ENCODE measurements at places on chromosomes 6 and 20.
A peak's percentile ranks its signal among the peaks of the same experiment; 100 is the strongest.

DNA sequence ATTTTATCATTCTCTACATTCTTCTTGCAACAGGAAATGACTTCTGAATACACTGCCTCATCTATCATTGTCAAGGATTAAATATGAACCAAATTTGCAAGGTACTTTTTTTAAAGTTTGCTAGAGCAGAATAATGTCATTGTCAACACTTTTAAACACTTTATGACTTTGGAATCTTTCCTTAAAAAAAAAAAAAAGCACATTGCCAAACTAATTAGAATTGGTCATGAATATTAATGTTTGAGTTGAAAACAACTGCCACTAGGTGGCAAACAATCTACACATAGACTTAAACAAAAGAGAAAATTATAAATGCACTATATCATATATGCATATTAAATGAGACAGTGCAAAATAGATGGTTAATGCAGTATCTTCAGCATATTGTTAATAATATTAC lies 32.5 kb upstream of the TMEM244 start:
- no peak for DNase-seq

DNA sequence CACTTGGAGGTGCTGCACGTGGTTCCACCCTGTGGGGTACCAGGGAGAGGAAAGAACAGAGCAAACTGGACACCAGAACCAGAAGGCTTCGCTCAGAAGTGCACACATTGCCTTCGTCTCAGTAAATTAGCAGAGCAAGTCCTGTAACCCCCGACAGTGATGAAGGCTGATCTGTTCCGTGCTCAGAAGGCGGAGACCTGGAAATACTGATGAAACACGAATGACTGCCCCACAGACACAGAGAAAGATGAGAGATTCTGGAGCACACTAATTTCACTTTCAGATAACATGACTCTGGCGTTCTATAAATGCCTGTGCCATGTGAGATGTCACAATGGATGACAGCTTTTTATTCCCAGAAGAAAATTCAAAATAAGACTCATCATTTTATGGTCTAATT lies 44.2 kb upstream of the CCR6 start:
- DNase-seq: no peak

DNA sequence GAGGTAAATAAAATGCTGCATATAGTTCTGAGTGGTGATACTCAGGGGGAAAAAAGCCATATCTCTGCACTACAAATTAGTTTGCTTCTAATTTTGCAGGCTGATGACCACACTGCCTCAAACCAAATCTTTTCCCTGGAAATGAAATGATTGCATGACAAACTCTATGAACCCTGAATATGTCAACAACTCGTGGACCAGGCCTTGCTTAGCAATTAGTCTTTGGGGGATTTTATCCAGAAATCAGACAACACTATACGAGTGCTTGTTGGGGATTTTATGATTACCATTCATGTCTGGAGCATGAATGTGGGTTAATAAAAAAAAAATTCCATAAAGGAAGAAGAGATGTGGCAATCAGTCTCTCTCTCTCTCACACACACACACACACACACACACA lies 42.0 kb downstream of the SOBP start:
- DNase-seq: no peak

GRCh38 chr6:39223061-39223460 lies 6.2 kb downstream of the KCNK5 start:
- no peak for DNase-seq

DNA sequence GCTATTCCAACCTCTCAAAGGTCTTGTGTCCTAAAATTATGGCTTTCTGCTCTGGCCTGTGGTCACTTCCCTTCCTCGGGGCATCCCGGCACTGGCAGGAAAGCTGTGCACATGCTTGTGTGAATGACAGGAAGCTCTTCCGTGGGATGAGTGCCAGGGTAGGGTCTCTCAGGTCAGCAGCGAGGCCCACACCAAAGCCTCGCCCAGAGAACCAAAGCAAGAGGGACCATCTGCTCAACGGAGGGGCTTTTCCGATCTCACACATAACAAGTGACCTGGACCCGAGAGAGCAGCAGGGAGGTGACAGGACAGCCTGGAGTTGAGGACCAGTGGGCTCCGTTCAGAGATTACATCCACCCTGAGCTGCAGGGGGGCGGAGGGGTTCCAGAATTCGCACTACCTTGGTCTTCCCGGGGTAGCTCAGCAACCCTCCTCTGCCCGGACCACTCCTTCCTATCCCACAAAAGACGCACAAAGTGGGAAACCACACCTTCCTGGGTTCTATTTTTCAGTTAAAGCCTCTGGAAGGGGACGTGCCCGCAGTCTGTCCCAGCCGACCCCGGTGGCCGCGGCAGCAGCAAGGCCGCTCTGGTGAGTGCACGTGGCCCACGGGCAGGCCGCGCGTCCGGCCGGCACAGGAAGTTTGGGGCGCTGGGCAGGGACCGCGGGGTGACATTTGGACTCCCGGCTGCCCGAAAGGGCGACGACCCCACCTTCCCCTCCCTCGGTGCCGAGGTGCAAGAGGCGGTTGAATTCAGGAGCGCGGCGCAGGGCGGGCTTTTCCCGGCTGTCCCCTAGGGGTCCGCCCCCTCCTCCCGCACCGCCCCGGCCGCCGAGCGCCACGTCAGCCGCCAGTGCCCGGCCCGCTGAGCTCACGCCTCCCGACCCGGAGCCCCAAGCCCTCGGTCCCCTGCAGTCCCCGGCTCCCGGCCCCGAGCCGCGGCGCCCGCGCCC lies 988 bp downstream of the TXNDC5 start:
- DNase-seq: peak; percentile 81

DNA sequence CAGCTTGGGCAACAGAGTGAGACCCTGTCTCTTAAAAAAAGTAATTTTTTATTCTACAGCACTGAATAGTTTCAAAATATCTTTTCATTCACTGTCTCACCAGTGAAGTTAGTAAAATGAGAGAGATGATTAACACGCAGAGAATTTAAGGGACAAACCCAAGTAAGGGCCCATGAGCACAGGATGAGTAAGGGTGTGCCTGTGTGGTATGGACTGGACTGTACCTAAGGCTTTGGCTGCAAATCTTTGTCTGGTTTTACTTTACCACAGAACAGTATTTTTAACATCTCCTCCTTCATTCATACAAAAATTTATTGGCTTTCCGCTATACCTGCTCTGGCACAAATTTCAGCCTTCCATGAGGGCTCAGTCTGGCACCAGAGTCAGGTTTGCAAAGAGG lies 433.3 kb downstream of the UTRN start:
- DNase-seq: no peak

GRCh38 chr6:159535656-159536350 lies 157.2 kb downstream of the SOD2 start:
- DNase-seq: no peak

- no peak for DNase-seq
These were observed 2.1 kb downstream of the EGFL8 start for GRCh38 chr6:32166411-32167061.

DNA sequence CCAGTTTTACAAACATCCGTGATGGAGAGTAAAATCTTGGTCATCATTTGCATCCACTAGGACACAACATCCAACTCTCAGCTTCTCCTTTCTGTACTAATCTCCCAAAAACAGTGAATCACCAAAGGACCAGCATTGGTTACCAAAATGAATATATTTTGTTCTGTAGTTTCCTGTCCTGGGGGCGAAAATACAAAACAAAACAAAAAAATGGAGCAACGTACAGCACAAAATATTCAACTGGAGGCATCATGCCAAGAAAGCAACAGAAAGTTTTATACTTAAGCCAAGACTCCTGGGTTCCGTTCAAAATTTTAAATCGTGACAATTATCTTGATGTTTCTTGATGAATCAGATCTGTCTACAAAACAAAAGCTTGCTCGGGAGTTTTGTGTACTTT lies 126.6 kb upstream of the CCDC28A start:
- DNase-seq: no peak

DNA sequence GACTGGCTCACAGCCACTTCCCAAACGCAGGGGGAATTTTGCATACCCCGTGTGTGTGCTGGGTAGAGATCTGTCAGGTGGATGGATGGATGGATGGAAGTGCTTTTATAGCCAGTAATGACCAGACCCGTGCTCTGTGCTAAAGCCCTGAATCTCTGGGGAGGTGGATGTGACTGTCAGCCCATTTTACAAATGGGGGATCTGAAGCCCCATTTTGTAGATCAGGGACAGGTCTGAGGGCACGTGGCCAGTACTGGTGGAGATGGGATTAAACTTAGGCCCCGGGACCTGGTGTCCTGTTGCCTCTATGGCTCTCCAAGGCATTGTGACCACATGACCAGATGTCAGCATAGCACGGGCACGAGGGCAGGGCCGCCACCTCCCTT lies 38.2 kb upstream of the ZBP1 start:
- peak; percentile 2 for DNase-seq

DNA sequence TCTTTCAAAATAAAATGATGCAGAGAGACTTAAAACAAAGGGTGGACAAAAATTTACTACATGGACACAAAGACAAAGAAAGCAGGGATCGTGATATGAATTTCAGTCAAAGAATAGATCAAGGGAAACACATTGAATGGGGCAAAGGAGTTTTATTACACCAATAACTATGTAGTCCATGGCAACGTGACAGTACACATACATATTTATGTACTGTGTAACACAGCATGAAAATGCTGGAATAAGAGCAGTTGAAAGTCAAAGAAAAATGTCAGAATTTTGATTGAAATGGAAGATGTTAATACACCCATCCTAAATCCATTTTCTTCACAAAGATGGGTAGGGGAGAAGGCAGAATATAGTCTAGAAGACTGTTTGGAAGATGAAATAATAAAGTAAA lies 9.4 kb upstream of the RIN2 start:
- no peak for DNase-seq

- no peak for DNase-seq
These were observed 789.8 kb upstream of the MAP3K7 start for GRCh38 chr6:91376686-91377085.

DNA sequence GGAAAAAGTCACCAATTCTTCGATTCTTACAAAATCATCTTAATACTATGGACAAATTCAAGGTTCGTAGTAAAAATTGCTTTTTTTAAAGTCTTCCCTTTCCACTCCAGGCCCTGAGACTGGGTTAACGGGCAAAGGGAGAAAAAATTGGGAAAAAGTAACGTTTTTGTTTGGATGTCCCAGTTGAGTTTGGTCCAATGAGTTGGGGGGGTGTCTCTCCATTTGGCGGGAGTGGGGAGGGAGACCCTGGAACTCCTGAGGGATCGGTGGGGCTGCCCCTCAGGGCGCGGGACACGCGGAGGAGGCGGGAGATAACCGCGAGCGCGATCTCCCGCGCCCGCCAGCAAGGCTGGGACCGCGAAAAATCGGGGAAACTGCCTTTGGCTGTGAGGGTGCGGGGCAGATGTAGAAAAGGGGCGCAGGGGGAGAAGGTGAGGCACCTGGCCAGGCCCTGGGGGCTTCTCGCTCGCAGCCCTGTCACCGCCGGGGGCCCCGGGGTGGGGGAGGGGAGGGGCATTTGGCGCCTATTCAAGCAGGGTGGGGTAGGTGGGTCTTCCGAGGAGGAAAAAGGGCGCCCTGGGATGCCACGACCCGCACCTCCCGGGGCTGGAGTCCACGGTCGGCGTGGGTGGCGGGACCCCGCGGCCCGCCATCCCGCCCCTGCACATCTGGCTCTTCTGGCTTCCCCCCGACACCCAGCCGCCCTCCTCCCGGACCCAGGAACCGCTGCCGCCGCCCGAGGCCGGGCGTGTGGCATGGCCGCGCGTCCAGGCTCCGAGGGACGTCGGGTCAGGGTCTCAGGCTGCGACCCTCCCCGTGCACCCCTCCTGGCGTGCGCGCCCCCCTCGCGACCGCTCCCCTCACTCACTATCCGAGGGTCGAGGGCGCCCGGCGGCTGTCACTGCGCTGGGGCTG lies 595 bp downstream of the FBXO5 start:
- peak; percentile 66 for DNase-seq

DNA sequence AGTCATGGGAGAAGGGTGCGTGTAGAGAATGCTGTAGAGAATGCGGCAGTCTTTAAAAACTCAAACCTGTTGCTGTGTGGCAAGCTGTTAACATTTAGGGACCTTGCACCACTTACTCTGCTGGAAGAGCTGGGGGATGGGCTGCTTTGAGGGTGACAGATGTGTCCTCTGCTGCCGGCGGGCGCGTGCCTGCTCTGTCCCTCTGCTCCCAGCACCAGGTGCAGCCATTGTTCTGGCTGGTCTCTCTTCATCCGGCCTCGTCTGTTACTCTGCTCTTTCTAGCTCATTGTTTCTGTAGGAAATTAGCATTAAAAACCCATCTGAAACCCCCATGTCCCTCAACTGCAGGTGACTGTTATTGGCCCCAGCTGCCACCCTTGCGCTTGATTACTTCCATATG lies 78.5 kb downstream of the CBFA2T2 start:
- DNase-seq: peak; percentile 34

DNA sequence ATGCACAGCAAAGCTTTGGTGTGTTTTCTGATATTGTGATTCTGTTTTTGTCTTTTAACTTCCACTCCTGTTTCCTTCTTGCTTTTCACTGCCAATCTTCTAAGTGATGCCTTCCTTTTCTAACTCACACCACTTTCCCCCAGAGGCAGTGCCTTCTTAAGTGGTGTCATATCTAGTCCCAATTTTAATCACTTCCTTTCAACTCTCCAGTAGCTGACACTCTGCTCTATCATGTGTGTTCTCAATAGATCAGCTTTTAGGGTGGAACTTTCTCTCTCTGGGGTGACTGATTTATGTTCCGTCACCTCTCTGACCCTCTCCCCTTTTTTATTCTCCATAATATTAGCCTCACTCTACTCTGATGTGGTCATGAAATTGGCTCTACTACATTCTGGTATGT lies 180.7 kb downstream of the CLVS2 start:
- no peak for DNase-seq

DNA sequence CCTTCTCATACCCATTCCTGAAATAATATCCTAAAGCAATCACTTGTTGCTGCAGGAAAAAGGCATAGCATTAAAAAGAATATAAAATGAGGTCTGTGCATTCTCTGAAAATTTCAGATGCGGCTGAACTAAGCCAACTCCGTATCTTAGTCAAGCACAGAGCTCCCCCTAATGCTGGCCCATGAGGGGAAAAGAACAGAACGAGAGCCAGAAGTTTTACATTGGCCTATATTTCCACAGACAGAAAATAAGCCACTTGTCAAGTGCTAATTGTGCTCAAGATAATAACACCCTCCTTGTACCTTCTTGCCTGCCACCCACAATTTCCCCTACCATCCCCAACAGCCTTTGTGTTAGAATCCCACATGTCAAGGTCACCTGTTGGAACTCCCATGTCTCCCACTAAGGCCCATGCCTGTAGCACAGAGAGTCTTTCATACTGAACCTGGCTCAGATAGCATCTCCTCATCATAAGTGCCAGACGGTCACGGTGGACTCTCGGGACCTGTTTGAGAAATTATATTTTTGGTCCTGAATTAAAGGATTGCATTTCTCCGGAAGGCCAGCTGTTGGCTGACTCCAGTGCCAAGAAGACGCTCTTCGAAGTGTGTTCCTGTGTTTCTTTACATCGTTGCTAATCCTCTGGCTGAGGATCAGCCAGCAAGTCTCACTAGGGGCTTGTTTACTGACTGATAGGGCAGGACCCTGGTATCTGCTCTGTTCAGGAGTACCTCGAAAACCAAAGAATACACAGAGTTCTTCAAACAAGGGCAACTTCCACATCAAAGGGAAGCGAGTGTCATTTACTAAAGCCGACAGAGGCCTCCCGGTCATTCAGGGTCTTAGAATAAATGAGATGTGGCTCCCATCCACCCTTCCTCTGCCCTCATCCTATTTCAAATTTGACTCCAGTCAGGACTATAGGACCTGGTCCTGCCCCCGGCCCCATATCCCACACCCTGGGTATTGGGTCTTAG lies 183.4 kb upstream of the FBXL4 start:
- no peak for DNase-seq
